Activated CD4-positive, CD25-positive, alpha-beta regulatory T cell (primary cell): ENCODE measurements at places on chromosomes 6 and 20.

- no peak for DNase-seq
Observed at GRCh38 chr6:168908166-168908565, 345.5 kb downstream of the THBS2 start.

- no peak for DNase-seq
Observed at GRCh38 chr6:26571592-26572296, 25.0 kb upstream of the ABT1 start.

DNA sequence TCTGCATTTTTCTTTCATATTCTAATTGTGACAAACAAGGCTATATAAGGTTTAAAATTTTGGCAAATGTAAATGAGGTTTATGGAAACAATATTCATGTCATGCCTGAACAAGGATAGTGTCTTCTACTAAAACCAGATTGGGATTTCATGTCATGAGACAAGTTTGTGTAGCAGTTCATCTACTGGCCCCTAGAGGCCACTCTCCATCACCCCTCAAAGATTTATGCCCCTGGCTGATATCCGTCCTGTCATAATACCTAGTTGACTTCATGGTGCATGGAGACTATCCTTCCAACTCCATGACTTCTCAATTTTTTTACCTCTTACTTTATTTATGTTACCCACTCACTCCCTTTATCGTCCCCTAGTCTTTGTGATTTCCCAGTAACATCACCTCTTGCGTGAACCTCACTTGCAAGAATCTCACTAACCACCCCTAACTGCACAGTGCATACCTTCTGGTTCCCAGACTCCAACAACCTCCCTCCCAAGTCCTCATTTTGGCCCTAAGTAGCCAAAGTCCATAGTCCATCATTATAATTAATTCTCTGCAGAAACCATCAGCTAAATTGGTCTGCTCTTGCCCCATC, 179.8 kb downstream of the TASP1 start:
- no peak for DNase-seq

GRCh38 chr6:75266716-75267291, 17.8 kb downstream of the TMEM30A start:
- DNase-seq, result no peak

- no peak for DNase-seq
Observed at GRCh38 chr6:90090866-90091265, 196.6 kb downstream of the GJA10 start.

DNA sequence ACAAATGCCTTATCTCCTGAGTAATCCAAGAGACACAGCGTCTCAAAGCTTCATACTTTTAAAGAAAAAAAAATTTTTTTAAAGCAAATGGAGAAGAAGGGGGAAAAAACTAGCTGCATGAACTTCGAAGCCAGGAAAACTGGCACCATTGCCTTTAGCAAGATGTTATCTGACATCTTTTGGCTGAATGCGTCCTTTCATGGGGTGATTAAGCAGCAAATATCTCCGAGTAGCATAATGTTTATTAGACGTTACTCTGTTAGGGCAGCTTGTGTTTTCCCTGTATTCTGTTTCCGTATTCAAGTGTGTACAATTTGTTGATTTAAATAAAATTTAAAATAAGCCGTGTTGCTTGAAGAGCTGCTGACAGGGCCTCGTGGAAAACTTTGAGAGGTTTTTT, 76.5 kb upstream of the TSHZ2 start:
- no peak for DNase-seq

DNA sequence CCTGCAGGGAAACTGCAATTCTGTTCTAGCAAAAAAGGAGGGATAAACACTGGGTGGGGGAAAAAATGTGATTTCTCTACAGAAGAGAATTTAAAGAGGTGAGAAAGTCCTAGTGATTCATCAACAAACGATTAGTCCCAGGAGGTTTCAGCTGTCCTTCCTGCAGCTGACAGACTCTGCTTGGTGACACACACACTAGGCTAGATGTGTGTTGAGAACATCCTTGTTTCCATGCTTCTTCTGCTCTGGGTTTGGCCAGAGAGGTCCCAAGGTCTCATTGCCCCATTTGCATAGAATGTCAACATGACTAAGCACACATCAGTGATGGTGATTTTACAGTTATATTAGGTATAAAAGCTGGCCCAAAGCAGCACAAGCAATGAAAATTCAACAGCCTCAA, 258.3 kb downstream of the NFATC2 start:
- no peak for DNase-seq

- no peak for DNase-seq
Observed at GRCh38 chr6:12582421-12583110, 134.0 kb upstream of the PHACTR1 start.

- no peak for DNase-seq
Observed at GRCh38 chr20:13262671-13263360, 41.7 kb downstream of the ISM1 start.

DNA sequence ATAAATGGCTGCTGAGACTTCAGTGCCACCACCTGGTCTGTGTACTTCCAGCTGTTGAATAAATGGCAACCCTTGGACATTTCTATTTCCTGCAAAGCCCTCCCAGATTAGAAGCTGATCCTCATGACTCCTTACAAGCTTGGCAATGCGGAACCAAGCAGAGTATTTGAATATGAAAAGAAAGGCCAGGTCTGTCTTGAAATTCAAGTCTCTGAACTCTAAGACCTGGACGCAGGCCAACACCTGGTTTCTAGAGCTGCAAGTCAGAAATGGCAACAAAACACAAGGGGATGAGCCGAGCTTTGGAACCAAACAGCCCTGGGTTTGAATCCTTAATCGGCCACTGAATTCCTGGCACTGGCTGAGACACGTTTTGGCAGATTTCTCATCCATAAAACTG, 353.4 kb downstream of the PTPRT start:
- no peak for DNase-seq

- no peak for DNase-seq
Observed at GRCh38 chr6:78700991-78701390, 166.4 kb upstream of the IRAK1BP1 start.

DNA sequence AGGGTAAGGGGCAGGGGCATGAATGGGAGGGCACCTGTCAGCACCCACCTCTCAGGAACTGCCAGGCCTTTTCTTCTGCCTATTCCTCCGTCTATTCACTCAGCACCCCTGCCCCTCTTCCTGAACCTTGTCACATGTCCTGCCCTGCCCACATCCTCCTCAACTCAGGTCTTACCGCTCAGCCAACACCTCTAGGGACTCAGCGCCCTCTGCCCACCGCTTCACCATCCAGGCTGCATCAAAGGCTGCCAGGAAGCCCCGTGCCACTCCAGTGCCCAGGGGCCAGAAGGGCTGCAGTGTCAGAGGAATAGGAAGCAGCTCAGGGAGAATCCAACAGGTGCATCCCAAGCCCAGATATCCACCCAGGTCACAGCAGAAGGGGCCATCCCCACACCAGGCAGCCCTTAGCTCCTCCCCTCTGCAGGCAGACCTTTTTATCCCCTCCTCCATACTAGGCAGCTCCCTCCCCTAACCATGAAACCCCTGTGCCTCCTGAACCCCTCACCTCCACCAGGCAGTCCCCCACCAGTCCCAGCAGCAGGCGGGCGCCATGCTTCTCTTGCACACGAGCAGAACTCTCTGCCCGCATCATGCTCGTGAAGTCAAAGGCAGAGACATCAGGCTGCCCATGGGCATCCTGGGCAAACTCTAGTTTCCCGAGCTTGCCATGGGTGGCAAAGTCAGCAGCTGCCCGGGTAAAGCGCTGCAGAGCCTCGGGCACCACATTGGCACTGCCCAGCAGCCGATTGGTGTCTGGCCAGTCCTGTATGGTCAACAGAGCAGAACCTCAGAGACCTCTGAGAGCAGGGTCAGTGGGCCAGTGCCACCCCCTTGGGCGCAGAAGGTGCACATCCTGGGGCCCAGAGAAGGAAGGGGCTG, 5.5 kb downstream of the MICAL1 start:
- peak; percentile 17 for DNase-seq

- DNase-seq, result no peak
Observed at GRCh38 chr6:118318648-118319047, 229.4 kb upstream of the PLN start.

DNA sequence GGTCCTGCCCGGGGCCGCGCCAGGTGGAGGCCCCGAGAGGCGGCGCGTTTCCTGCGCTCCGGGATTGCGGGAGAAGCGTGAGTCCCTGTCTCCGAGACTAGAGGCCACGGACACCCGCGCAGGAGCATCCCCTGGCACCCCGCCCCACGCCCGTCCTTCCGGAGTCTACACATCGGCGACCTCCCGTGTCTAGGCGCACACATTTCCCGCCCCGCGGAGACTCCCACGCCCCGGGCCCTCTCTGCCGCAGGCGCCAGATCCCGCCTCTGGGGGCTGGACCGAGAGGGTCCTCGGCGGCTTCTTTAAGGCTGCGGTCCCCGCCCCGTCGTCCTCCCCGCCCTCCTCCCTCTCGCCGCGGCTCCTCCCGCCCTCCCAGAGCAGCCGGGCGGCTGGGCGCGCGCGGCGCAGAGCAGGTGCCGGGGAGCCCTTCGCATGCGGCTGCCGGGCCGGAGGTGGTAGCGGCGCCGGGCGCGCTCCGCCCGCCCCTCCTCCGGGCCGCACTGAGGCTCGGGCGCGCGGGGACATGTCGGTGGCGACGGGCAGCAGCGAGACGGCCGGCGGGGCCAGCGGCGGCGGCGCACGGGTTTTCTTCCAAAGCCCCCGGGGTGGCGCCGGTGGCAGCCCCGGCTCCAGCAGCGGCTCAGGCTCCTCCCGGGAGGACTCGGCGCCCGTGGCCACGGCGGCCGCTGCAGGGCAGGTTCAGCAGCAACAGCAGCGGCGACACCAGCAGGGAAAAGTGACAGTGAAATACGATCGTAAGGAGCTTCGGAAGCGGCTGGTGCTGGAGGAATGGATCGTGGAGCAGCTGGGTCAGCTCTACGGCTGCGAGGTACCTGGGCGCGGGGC, at the start of gene PPP1R14C:
TSS of gene PPP1R14C (plus strand) at position 375 of the 846 bp plus-strand sequence. CDS start at position 524, 149 bp downstream.
- DNase-seq, result no peak

GRCh38 chr20:41334443-41335421, 5.9 kb upstream of the LPIN3 start:
- no peak for DNase-seq

- DNase-seq, result no peak
Observed at GRCh38 chr20:6051505-6051904, 2.4 kb downstream of the LRRN4 start.

DNA sequence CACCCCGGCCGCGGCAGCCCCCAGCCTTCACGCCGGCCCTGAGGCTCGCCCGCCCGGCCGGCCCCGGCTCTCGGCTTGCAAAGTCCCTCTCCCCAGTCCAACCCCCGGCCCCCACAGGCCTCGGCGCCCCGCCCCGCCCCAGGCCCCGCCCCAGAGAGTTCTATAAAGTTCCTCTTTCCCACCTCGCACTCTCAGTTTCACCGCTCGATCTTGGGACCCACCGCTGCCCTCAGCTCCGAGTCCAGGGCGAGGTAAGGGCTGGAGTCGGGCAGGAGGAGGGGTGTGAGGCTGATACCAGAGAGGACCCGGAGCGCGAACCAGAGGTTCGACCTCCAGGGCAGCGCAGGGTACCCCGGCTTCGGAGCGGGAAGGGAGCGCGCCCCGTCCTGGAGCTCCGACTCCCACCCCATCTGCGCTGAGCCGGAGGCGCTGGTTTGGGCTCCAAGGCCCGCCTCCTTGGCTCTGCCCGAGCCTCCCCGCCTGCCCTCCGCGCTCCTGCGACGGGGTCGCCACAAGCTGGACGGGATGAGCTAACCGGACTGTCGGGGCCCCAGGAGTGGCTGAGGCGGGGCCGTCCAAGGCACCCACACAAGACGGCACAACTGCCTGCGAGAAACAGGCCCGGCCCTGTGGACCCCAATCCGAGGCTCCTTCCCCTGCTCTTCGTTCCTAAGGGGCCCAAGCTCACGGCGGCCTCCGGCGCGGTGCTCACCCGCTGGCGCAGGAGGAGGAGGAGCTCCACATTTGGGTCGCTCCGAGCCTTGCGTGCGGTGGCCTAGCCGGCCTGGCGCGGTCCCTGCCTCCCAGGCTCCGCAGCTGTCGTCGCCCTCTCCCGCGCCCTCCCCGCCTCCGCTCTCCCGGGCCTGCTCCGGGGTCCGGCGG, at the start of gene IRF4:
TSS of gene IRF4 (plus strand) at position 194 of the 882 bp plus-strand sequence. CDS start 1,401 bp downstream, outside the sequence.
- DNase-seq, result peak; percentile 35

- DNase-seq, result no peak
Observed at GRCh38 chr6:134414793-134415192, 96.9 kb upstream of the SGK1 start.

GRCh38 chr6:69337311-69337710, 459.5 kb downstream of the LMBRD1 start:
- DNase-seq, result no peak

DNA sequence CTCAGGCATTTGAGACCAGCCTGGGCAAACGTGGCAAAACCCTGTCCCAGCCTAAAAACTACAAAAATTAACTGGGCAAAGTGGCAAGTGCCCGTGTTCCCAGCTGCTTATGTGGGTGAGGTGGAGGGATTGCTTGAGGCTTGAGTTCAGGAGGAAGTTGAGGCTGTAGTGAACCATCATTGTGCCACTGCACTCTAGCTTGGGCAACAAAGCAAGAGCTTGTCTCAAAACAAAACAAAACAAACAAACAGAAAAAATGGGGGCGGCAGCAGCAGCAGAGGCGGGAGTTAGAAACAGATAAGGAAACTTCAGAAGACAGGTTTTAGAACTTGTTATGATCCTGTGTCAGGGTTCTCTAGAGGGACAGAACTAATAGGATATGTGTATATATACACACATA, 49.0 kb downstream of the SCAF8 start:
- DNase-seq, result no peak

- no peak for DNase-seq
Observed at GRCh38 chr6:22298475-22298890, 1.6 kb upstream of the PRL start.

DNA sequence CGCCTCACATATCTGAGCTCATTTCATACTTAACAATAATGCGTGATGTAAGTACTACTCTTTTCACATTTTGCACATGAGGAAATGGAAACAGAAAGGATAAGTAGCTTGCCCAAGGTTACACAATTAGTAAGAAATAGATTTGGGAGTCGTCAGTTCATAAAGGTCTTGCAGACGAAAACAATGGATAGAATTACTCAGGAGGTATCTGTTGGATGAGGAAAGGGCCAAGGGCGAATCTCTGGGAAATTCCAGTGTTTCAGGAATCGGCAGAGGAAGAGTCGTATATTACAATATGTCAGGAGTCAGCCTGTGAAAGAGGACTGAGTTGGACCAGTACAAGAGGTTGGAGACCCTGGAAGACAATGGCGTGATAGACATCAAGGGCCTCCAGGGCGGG, 12.8 kb upstream of the EDN1 start:
- DNase-seq, result no peak

- DNase-seq, result no peak
Observed at GRCh38 chr6:40695114-40695513, 108.0 kb upstream of the LRFN2 start.

GRCh38 chr6:41768545-41769308, 11.0 kb downstream of the FRS3 start:
- DNase-seq, result no peak

- DNase-seq, result no peak
Observed at GRCh38 chr6:108337721-108338120, 42.9 kb downstream of the AFG1L start.
